HuH-7.5 (cell line): ENCODE measurements at places on chromosomes 3 and 15.

- DNase-seq, result no peak
Observed at GRCh38 chr3:73365756-73366397, 258.9 kb downstream of the PDZRN3 start.

- no peak for DNase-seq
Observed at GRCh38 chr3:155079746-155080487, at the start of gene MME. TSS of gene MME (plus strand) at chr3:155080319. CDS start at chr3:155084168, 3,849 bp downstream.

GRCh38 chr15:66040211-66040892, 171.1 kb downstream of the RAB11A start:
- DNase-seq, result no peak

GRCh38 chr3:150225986-150226385, 182.1 kb upstream of the TSC22D2 start:
- no peak for DNase-seq

GRCh38 chr3:122962149-122962548, 65.4 kb downstream of the SEMA5B start:
- no peak for DNase-seq

- no peak for DNase-seq
Observed at GRCh38 chr3:42613462-42613861, 13.0 kb downstream of the NKTR start.

- DNase-seq, result no peak
Observed at GRCh38 chr3:153180860-153181372, 18.9 kb downstream of the RAP2B start.

DNA sequence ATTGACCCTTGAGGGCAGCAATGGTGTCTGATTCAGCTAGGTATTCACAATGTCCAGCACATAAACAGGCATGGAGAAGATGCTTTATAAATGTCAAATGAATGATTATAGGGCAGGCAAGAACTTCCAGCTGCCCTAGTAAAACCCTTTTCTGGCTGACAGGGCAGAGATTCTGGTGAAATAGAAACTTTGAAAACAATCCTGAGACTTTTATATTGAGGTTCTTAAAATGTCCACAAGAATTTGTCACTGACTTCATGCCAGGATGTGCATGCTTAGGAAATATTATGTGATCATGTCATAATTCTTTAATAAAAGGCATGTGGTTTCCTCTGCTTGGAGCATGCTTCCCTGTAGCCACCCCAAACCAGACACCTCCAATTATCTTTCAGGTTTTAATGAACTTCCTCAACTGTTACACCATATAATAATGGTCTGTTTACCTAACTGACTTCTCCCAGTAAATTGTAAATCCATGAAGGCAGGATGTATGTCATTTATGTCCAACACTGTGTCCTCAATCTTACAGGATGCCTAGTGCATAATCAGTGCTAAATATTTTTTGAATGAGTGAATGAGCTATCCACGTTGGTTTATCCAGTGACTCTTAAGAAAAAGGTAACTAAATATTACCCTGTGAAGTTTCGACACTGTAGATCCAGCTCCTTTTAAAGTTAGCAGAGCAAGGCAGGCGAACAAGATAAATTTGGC, 43.4 kb upstream of the CLRN1 start:
- DNase-seq, result no peak

GRCh38 chr15:55279746-55280351, 9.8 kb downstream of the RAB27A start:
- no peak for DNase-seq

- DNase-seq, result no peak
Observed at GRCh38 chr3:39143051-39143885, 10.1 kb downstream of the CSRNP1 start.

DNA sequence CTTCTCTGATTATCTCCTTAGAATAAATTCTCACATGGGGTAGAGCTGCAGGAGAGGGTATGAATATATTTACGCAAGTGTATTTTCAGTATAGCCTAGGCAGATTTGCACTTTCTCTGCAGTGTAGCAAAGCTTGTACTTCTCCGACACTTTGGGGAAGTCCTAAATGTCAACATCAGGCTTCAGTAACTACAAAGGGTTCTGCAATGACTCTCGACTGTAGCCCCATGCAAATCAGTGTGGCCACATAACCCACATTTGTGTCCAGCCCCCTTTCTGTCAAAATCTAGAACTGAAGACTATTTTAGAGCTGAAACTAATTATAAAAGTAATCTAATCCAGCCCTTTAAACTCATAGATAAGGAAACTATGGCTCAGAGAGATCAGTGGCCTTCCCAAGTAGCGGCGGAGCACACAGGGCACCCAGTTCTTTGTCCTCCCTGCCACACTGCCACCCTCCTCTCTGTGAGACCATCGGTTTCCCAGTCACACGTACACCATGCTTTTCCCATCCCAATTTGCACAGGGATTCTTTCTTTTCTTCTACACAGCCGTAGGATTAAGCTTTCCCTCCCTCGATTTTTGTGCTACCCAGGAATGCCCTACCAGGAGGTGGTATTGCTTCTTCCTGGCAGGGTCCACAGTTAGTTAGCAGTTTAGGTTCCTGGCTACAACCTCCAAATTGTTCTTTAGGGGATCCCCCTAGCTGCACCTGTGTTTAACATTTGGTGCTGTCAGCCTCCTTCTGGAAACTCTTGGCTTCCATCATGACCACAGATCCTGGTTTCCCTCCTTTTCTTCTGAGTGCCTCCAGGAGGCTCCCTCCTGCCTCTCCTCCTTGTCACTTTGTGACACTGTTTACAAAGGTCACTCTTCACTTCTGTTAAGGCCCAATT, 22.9 kb downstream of the MRAS start:
- no peak for DNase-seq
